ENCODE measurements at places on chromosomes 5 and 9. TPM values are rescaled to one million over a fixed set of nuclear protein-coding genes. Genes with fewer than 3 reads are reported as not detected.
A peak's percentile ranks its signal among the peaks of the same experiment; 100 is the strongest.

DNA sequence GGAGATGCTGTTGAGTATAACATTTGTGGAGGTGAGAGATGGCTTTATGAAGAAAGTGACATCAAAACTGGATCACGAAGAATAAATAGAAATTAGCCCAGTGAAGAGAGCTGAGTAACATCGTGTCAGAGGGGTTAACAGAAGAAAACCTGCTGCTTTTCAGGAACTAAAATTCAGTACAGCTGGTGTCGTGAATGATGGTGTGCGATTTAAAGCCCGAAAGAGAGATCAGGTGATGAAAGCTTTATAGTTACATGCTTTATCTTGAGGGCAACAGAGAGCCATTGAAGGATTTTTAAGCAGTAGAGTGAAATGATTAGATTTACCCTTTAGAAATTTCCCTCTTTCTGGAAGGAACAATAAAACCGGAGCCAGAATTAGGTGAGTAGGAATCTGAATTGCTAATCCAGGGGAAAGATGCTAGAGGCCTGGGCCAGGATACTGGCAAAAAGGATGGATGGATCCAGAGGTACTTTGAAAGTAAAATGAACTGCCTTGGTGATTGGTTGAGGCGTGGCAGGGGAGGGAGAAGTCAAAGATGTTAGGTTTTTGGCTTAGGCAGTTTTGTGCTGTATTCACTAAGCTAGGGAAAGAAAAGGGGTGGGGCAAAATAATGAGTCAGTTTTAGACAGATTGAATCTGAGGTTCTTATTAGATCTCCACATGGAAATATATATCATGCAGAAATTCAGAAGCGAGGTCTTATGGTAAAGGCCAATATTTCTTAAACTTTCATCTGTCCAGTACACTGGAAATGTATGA, 3.4 kb downstream of the LRRC70 start:
- no peak for DNase-seq

GRCh38 chr9:4864234-4864661, 71.5 kb downstream of the RCL1 start:
- no peak for DNase-seq

DNA sequence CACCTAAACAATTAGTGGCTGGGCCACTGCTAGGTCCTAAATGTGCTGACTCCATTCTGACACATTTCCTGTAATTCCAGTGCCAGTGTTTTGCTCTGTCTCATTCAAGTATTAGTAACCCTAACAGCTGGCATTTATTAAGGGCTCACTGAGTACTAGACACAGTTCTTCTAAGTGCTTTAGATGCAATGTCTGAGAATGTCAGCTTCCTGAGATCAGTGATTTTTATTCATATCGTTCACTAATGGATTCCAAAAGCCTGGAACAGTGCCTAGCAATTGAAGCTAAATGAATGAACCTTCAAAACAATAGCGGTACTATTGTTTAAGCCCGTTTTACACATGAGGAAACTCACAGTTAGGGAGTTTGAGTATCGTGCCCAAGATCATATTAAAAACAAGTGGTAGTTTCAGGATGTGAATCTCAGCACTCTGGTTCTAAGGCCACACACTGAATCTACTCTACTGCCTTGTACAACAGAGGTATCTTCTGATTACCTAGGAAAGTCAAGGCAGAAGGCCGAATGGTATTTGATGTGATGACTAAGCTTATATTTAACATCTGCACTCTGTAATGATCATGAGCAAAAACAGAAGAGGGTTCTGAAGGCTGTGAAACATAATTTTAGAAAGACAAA, 304.0 kb downstream of the PJA2 start:
- DNase-seq = no peak

The PAEP gene
- not detected for total RNA-seq

The ZNF454 gene
- total RNA-seq = not detected

The RASGRF2 gene
- total RNA-seq = 0.48 TPM

DNA sequence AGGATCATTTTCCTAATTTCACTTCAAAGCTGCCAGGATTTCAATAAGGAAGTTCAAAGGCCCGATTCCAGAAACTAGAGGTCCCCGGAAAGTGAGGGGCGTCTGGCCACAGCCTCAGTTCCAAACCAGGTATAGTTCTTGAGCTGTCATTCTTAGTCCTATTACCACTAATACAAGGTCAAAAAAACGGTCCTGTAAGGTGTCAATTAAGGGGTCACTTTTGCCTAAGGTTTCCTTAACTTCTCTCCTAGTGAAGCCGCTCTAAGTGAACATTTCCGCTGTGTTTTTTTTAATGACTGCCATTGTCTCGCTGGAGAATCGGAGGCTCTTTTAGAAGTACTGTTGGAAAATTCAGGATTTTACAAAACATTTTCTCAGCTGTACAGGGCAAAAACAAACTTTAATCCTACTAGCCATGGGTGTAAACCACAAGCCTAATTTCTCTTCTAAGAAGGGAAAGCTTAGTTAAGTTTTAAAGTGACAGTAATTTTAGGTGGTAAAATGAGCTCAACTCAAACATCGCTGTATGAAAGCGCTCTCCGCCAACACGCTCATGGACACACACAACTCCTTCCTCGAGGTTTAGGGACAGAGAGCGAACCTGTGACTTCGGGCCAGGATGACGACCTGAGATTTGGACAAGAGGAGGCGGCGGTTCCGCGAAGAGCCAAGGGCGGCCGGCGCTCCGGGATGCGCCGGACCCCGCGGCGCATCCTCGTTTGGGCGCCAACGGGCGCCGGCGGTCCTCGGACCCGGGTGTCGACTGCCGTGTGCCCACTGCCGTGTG, 76.7 kb upstream of the IFNE start:
- DNase-seq = no peak

- no peak for DNase-seq
Observed at GRCh38 chr9:132694144-132694543, 23.9 kb downstream of the GTF3C4 start.

- peak; percentile 81 for DNase-seq
Observed at GRCh38 chr9:127987103-127987614, 6.4 kb upstream of the EEIG1 start.

GRCh38 chr5:96743805-96744204, 63.9 kb downstream of the ERAP1 start:
- no peak for DNase-seq

DNA sequence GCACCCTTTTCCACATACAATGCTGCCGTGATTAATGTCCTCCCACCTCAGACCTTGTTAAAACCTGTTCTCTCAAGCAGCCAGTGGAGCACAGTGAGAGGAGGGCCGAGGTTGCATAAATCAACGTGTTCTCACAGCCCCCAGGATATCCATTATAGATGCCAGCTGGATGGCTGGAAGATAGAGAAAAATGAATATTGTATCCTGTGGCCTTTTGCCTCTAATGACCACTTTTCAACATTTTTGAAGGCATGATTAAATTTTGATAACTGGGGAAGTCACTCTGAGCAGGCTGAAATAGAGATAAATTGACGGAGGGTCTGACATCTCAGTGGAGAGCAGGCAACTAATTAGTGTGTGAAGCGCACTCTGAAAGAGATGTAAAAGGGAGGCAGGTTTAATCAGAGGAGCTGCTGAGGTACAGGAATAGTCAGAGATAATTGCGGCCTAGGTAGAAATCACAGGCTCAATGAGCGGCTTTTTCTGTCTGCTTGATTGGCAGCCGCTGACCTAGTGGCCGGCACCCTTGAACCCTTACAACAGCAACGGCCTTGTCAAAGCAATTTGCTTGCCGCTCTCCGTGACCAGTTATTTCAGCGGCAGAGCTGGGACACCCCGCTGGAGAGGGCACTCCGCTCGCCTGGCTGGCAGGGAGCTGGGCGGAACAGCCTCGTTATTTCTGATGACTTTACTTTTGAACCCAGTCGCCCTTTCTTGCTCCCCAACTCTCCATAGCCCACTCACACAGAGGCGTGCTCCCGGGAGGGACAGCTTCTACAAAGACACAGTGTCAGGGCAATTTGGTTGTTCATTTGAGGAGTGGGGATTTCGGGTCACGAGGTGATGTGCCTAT, 560.7 kb downstream of the PSAT1 start:
- no peak for DNase-seq

The SH3RF2 gene
- total RNA-seq = 37.2 TPM

GRCh38 chr9:124345063-124345462, 70.2 kb downstream of the PSMB7 start:
- DNase-seq = no peak

GRCh38 chr5:68534131-68534940, 318.8 kb downstream of the PIK3R1 start:
- no peak for DNase-seq

The MEIKIN gene
- total RNA-seq = not detected

DNA sequence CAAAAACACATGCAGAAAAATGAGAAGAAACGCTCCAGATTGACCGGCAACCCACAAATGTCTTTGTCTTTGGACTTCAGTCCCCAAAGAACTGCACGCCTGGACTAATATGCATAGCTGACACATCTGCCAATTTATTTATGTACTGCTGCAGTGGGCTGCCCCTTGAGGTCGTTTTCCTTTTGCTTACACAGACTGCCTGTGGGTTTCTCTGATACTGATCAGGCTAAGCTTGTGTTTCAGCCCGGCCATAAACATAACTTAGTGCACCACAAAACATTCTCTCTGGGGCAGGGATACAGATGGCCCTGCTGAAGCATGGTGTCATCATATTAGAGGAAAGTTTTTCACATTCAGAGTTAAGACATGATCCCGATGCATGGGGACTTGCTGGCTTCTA, 75.4 kb downstream of the NUDT12 start:
- DNase-seq = no peak

GRCh38 chr5:11809407-11809806, 94.8 kb downstream of the CTNND2 start:
- no peak for DNase-seq

GRCh38 chr5:43304525-43304924, 8.7 kb downstream of the HMGCS1 start:
- no peak for DNase-seq

DNA sequence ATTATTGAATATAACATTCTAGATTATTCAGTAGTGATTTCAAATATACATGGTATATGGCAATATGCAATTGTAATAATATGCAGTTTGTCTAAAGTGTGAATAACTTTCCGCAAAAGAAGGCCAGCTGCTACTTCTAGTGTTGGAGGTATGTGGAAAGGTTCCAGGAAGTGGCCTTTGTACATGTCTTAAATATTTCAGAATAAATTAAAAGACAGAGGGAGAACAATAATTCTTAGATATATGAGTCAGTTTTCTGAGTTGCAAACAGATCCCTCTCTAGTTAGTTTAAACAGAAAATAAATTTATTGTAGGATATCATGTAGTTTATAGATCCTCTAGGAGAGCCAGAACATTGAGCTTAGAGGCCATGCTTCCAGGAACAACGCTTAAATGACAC, 210.8 kb upstream of the ELL2 start:
- DNase-seq = no peak

The SIT1 gene
- not detected for total RNA-seq

The DMRT3 gene
- total RNA-seq = not detected

The AQP3 gene
- total RNA-seq = 9.9 TPM

DNA sequence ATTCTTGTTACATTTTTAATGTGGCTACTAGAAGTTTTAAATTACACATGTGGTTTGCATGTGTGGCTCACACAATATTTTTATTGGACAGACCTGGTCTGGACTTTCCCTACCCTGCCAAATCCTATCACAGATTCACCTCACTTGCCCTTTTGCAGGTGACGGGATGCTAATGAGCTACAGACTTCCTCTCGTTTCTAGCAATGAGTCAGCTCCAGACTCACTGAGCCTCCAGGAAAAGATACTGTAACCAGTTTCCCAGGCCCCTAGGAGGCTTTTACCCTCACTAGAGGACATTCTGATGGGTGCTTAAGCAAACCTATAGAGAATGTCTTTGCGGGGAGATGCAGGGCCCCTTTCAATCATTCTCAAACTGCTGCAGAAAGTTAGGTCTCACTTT, 135.4 kb downstream of the WDR41 start:
- DNase-seq = peak; percentile 48

DNA sequence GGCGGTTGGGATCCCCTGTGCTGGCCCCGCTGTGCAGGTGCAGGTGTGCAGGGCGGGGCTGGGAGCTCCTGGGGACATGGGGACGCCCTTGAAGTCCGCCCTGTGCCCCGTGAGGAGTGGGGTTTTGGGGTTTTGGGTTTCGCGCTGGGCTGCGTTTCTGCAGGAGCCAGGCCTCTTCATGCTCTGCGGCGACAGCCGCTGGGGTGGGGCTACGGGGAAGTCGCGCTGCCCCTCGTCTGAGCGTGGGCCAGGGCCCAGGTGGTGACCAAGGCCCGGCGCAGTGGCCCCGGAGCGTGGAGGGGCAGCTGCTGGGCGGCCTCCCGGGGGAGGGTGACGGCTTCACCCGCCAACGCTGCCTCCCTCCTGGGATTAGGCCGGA, 47.8 kb upstream of the IRX4 start:
- DNase-seq = no peak

DNA sequence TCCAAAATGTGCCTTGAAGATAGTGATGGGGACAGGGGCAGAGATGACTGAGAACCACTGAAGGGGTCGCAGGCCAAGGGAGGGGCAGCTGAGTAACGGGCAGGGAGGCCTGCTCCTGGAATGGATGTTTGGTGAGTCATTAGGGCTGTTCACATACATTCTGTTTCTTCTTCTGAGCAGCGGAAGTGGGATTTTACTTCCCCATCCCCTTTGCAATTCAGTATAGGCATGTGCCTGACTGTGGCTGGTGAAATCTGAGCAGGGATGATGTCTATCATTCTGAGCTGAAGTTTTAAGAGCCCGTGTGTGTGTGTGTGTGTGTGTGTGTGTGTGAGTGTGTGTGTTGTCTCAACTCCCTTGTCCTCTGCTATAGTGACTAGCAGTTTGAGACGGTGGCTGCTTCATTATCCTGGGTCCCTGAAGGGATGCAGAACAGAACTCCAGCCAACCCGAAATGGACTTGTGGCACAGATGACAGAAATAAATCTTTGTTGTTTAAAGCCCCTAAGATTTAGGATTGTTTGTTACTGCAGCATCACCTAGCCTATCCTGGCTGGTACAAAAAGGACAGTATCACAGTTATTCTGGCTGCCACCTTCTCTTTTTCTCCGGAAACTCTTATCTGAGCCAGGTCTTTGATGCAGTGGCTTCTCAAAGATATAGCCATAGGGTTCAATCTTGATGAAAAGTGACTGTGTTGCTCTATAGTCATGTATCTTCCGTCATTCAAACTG, 29.2 kb upstream of the TGFBI start:
- DNase-seq = no peak

The PTPRD gene
- not detected for total RNA-seq

The WHRN gene
- total RNA-seq = 21.9 TPM

The GRXCR2 gene
- not detected for total RNA-seq

The CCL19 gene
- not detected for total RNA-seq

- DNase-seq = no peak
Observed at GRCh38 chr5:35859101-35859661, 2.5 kb downstream of the IL7R start.

Data from PC-9 (cell line).